SJSA1 (cell line): ENCODE measurements at places on chromosomes 7 and 10. TPM values are rescaled to one million over a fixed set of nuclear protein-coding genes. Genes with fewer than 3 reads are reported as not detected.

GRCh38 chr10:91642831-91643692 lies 10.2 kb upstream of the PPP1R3C start:
- no peak for DNase-seq

DNA sequence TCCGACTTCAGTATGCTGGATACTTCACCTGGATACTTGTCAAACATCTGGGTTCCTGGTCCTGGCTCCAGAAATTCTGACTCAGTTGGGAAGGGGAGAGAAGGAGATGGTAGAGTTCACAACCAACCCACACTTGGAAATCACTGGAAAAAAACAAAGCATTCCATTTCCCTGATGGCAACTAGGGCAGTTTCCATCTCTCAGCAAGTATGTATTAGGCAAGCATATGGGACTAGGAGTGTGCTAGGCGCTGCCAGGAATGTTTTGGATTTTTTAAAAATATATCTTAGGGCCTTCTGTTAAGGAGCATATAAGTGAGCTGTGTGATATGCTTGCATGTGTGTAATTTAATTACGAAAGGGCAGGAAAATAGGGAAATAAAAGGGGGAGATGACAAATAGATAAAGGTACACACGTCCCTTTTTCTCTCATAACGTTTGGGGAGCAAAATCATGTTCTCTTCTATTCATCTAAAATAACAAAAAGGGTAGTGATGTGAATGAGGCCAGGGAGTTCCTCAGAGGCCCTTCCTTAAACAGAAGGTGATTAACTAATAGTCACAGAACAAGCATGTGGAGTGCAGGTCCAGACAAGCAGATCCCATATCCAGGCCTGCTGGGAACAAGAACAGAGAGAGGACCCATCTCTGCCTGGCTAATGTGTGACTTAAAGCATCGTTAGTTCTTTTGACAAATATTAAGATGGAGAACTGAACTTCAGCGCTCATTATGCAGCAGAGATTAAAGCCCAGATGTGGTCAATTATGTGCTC lies 64.5 kb upstream of the NFE2L3 start:
- DNase-seq, result no peak

DNA sequence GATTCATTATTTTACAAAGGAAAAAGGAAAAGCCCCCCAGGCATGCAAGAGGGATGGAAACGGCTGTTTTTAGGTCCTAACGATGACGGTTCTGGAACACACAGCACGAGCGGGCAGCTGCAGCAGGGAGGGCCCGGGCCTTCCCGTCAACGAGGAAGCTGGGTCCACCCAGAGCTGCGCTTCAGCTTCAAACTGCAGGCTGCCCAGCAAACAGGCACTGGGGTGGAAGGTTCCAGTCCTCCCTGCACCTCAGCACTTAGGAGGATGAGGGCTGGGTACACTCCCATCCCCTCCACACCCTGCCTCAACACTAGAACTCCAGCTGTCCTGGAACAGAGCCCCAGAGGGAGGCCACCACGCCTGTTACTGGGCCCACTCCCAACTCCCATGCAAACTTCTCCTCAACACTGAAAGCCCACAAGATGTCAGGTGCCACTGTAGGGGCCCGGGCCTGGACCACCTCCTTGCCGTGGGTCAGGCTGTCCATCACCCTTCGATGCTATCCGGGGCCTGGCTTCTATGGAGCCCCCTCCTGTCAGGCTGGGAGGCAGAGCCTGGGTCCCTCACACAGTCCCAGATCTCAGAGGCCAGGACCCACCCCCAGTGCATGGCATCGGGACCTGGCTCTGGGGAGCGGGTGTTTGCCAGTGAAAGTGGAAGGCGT lies 33.0 kb downstream of the PAPOLB start:
- no peak for DNase-seq

DNA sequence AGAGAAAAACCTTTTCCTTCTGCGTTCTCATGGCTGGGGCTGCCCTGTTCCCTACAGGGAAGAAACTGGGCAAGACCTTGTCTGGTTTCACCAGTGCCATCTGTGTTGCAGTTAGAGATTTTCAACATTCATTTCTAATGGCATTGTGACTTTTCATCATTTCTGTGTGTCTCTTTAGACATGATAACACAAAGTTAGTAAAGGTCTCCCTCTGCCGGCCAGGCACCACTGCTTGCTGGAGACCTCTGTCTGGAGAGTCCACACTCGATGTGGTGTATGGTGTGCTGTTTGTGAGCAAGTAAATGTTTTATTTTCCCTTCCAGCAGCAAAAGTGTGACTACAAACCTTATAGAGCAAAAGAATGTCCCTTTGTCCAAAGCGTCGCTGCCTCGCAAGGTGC lies 213.5 kb downstream of the PAXIP1 start:
- no peak for DNase-seq

- no peak for DNase-seq
These were observed 125.4 kb upstream of the TARP start for GRCh38 chr7:38398725-38399321.

The IDI1 gene
- 61.7 and 88.4 TPM in 2 replicates for total RNA-seq

DNA sequence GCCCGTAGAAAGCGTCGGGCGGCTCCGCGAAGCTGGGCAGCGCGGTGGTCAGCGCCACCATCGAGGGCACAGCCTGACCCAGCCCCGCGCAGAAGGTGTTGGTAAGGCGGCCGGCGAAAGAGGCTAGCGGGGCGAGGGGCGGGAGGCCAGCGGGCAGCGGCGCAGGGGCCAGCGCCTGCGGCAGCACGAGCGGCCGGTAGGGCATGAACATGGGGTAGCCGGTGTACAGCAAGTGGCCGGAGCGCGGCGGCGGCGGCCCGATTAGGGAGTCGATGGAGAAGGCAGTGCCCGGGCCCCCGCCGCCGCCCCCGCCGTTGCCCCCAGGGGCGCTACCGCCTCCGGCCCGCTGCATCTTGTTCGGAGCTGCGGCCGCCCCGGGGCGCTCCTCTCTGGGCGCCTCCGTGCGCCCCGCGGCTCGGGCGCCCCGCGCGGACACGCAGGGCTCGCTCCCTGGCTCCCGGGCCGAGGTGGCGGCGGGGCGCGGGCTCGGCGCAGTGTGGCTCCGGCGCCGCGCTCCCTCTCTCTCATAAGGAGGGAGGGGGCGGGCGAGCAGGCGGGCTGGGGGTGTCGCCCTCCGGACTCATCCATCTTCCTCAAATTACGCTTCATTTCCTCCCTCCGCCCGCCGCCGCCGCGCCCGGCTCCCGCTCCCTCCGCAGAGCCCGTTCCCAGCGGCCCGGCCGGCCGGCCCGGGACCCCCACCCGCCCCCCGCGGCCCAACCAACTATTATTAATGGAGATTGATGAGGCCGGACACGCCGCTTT lies at the start of gene GBX1:
Gene GBX1, minus strand, starts transcription at position 498 of the 765 bp plus-strand sequence. Its CDS starts 146 bp downstream, at position 352.
- no peak for DNase-seq

The GNAT3 gene
- total RNA-seq, result not detected in 2 replicates

DNA sequence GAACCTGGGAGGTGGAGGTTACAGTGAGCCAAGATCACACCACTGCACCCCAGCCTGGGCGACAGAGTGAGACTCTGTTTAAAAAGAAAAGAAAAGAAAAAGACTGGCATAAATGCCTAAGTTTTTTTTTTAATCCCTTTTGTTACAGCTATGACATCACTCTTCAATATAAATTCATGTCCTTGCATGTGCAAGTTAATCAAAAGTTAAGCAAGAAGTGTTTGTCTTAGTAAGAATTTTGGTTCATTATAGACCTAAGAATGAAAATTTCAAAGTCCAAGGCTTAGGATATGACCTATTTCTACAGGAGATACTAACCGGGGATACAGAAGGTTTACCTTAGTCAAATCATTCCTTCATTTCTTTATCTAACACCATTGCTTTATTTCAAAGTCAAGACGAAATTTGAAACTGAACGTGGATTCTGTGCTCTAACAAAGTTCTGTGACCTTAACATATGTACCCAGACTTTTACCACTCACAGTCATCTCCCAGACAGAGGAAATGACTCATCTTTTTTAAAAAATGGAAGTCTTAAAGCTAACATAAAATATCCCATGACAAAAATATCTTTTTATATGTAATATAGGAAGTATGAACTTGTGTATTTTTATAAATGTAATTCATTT lies 29.3 kb upstream of the ITGB8 start:
- DNase-seq, result no peak

GRCh38 chr7:42880392-42880791 lies 31.5 kb downstream of the C7orf25 start:
- no peak for DNase-seq
